ACHN (cell line): ENCODE measurements at places on chromosomes 16 and 17.

DNA sequence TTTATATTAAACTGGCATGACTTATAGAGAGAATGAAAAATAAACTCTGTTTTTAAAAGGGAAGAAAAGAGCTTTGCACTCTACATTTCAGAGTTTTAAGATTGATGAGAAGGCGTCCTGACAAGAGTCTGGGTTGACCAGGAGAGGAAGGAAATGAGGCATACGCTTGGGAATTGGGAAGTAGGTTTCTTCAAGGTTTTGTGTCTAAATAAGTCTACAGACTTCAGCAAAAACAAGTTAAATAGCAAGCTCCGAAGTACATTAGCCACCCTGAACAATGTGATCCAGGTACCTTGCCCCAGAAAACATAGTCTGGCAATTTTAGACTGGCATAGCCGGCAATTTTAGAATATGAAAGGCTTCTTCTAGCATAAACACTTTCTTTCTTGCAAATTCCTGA, 28.5 kb upstream of the CCDC182 start:
- no peak for DNase-seq

DNA sequence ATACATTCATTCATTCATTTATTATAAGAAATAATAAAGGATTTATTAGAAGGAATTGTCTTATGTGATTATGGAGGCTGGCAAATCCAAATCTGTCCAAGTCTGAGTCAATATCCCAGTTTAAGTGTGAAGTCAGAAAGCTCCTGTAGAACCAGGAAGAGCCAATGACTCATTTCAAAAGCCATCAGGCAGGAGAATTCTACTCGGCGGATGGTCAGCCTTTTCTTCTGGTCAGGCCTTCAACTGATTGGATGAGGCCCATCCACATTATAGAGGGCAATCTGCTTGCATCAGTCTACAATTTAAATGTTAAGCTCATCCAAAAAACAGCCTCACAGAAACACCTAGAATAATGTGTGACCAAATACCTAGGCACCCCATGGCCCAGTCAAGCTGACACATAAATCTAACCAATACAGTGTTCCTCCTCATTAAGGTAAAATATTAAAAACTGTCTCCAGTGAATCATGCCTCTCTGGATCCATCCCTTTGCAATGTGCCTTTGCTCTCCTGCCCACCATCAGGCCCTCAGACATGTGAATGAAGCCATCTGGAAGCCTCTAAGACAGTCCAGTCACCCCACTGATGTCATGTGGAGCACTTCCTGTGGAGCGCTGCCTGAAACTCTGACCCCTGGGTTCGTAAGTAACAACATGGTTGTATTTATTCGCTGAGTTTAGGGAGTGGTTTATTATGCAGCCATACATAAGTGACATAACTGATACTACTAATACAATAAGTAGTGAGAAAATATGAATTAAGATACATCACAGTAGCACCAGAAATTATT, 69.2 kb upstream of the WSB1 start:
- DNase-seq, result no peak

DNA sequence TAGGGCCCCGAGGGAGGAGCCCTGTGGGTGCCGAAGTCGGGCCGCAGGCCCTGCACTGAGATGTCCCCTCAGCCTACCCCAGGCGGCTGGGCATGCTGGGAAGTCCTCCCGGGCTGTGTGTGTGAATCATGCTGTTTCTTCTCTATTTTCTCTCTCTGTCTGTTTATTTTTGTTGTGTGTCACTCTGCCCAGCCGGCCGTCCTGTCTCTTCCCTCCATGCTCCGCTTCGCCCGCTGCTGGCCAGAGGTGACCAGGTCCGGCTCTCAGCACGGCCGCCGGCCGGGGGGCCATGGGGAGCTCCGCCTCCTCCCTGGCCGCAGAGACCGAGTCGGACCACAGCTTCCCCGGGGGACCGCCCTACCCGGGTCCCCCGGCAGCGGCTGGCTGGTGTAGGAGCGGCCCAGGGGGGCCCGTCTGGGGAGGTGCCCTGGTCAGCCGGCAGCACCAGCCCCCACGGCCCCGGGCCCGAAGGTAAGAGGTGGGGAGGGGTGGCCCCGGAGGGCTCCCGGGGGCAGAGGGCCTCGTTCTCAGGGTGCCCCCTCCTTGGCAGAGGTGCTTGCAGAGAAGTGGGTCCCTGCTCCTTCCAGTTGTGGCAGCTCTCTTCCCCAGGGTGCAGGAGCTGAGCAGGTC, 12.5 kb downstream of the CAPN15 start:
- DNase-seq, result no peak

DNA sequence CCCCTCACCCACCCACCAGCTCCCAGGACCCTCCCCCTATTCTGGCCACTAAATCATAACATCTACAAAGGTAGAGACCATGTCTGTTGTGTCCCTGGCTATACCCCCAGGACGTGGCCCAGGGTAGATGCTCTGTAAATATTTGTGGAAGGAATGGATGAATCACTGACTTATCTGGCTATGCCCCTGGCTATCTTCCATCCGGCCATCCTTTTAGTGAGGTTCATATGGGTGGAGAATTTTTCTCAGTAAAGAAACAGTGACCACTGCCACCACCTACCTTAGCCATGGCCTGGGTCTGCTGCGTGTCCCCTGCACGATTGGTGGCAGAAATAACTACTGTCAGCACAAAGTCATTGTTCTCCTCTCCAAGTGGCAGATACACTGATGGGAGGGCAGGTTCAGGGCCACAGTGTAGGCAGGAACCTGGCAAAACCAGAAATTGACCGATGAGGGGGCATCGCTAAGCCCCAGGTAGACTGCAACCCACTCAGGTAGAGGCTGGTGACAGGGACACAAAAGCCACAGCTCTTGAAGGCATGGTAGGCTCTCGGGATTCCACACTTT, 63.1 kb upstream of the BCO1 start:
- no peak for DNase-seq

GRCh38 chr17:27239046-27239445, 54.9 kb upstream of the WSB1 start:
- no peak for DNase-seq

DNA sequence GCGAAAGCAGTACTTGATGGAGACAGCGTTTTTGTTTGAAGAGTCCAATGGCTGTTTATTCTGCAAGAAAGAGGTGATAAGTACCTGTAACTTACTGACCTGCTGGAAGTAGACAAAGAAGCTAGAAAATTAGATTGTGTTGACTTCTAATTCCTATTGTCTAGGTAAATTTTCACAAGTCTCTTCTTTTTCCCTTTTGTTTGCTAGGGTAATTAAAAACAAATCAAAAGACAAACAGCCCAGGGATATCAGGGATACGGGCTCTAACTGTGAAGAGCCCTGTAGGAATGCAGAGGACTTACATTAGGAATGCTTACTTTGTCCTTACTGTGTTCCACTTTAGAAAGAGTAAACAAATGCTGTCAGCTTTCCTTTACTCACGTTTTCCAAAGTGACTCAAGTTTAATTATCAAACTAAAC, 7.0 kb downstream of the PSME3IP1 start:
- DNase-seq, result no peak

- peak; percentile 82 for DNase-seq
Observed at GRCh38 chr17:33460781-33461450, 167.8 kb upstream of the ASIC2 start.

DNA sequence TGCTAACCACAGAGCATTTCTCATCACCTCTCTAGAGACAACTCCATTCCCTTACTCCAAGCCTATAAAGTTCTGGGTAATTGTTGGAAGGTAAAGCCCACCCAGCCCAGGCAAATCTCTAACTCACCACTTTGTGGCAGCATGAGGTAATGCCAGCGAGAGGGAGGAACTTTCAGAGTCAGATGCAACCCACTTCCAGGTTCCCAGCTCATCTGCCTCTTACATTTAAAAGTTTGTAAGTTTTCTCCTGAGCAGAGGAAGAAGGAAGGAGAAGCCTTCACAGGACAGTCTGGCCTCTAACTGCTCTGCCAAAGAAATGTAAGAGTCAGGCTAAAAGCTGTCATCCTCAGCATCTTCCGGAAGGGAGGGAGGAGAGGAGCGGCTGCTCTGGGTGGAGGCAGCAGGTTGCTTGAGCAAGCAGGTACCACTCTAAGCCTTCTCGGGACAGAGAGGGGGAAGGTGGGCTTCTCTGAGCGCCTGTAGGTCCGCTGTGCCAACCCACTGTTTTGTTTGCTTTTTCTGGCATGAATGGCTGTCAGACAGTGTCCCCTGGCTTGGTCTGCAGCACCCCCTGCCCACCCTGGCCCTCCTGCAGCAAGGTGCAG, 1.0 kb downstream of the ZNF319 start:
- DNase-seq, result peak; percentile 38
